Muscle of back (tissue), 13 donors: ENCODE measurements at places on chromosomes 2 and 18.

DNA sequence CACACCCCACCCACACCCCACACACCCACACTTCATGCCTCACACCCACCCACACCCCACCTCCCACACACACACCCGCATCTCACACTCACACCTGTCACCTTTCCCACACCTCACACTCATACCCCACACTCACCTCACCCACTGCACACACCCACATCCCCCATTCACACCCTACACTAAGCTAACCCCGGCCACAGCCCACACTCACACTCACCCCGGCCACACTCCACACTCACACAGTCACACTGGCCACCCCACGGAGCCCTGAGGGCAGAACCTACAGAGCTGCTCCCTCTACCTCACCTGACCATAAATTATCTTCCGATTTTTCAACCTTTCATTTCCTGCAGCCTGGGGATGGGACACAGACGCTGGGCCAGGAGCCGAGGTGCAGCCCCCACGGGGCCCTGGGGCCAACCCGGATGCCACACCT lies 241.3 kb downstream of the HDAC4 start:
- DNase-seq = no peak

- DNase-seq = peak; percentile 53
These were observed 30.4 kb downstream of the TMEM178A start for GRCh38 chr2:39696101-39696553.

DNA sequence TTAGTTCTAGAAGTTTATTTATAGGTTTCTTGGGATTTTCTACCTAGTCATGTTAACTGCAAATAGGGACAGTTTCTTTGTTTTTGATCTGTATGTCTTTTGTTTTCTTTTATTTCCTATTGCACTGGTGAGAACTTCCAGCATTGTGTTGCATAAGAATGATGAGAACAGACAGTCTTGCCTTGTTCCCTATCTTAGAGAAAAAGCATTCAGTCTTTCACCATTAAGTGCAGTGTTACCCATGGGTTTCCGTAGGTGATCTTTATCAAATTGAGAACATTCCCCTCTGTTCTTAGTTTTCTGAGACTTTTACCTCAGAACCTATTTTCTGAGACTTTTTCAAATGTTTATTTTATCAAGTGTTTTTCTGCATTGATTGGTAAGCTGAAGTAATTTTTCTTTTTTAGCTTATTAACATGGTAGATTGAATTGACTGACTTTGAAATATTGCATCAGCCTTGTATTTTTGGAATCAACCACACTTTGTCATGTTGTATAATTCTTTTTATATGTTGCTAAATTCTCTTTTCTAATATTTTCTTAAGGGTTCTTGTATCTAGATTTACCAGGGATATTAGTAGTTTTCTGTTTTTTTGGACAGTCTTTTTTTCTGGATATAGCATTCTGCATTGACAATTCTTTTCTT lies 17.2 kb downstream of the MFSD6 start:
- DNase-seq = no peak

DNA sequence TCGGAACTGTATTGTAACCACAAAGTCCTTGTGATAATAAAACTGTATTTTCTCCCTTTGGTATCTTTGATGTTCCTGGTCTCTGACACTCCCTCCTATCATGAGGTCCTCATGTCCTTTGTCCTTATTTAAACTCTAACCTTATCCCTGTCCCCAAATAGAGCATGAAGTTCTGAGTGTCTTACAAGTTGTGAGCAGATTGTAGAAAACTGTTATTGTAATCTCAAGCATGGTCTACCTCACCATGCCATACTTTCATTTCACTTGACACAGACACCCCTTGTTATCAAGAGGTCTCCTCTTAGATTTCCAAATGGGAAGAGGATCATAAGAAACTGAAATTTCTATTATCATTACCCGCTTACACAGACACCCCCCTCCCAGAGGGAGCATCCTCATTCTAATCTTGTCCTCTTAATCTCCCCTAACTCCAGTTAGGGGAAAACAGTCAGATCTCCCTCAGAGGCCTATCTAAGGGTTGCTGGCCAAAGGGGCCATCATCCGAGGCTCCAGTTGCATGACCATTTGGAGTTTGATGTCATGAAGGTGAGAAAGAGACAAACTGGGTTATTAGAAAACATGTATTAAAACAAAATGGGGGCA lies 29.0 kb downstream of the MYO3B start:
- no peak for DNase-seq

- DNase-seq = no peak
These were observed 93.6 kb downstream of the RAPGEF4 start for GRCh38 chr2:172829229-172829628.
